Stomach (tissue), 19 donors: ENCODE measurements at places on chromosomes 3 and 15. TPM values are rescaled to one million over a fixed set of nuclear protein-coding genes. Genes with fewer than 3 reads are reported as not detected.

Gene SUSD5
- total RNA-seq, result 0.58 TPM

Gene SCG5
- not detected for total RNA-seq

Gene IGF1R
- total RNA-seq, result 131 TPM

Gene PATL2
- total RNA-seq, result not detected

Gene TRIM71
- not detected for total RNA-seq

Gene COL7A1
- 1.8 TPM for total RNA-seq

Gene PLSCR5
- total RNA-seq, result not detected

Gene FRMD4B
- 5.3 TPM for total RNA-seq
